ENCODE measurements at places on chromosomes 4 and X. TPM values are rescaled to one million over a fixed set of nuclear protein-coding genes. Genes with fewer than 3 reads are reported as not detected.

The DRD5 gene
- not detected for total RNA-seq

The GRIPAP1 gene
- total RNA-seq, result 31.4 TPM

The VCX gene
- not detected for total RNA-seq

The OTC gene
- total RNA-seq, result 1.4 TPM

Measured in breast epithelium (tissue), 4 donors.